ENCODE measurements at places on chromosomes 7 and 10.
A peak's percentile ranks its signal among the peaks of the same experiment; 100 is the strongest.

DNA sequence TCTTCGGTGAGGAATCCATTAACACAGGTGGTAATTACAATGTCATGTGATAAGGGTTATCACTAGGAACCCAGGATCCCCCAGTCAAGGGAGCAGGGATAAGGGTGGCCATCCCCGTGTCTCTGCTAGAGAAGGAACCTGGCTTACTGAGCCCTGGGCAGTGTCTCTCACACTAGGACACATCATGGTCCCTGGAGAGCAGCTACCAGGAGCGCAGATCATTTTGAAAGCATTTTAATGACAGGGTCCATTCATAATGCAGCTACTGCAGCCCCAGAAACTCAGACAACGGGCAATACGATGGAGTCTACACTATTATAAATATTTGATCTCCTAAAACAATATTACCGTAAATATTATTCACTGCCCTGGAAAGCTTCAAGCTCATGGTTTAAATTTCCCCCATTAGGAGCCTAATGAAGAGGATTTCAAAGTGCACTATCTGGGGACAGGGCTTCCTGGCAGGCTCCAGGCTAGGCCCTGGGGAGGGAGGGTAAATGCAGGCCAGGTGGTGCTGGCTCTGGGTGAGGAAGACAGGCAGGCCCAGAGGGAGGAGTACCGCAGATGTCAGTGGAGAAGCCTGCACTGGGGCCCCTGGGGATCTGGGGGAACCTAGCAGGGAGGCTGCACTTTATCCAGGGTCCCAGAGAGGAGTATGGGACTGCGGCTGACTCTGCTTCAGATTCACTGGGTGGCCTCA is 52.6 kb upstream of the LOXL4 start:
- no peak for DNase-seq

DNA sequence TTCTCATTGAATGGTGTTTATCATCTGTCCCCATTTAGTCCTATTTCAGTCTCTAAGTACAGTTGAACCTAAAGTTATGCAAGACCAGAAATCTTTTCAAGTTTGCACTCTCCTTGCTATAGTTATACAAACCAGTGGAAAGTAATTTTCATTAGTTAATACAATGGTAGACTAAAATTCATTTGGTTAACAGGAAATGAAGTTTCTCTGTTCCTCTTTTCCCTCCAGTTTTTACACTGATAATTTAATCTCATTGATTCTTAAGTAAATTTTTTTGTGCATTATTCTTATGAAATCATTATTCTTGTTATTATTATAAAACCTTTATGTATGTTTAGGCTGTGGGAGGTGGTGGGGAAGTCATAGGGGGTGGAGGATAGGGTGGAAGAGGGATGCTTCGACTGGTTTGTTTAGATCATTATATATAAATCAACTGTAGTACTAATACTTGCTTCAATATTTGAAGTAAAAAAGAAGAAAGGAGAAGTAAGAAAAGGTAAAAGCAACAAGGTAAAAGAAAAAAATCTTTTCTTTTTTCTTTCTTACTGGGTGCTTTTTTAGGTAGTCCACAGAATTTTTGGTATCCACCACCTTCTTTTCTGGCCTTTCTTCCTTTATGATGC is 104.1 kb downstream of the GPR85 start:
- DNase-seq = no peak

DNA sequence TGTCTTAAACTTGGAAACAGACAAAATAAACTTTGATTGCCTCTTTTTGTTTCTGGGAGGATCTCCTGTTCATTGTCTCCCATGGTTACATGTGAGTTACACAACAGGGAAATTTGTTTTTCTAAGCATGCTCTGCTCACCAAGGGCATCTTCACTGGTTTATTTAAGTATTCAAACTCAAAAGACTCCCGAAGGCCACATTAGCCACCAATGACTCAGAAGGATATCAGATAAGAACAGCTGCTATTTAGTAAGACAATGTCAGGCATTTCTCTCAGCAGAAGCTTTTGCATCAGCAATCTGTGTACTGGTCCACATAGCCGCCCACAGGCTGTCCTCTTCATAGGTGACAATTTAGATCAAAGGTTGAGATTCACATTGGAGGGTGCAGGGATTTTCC is 19.3 kb downstream of the OR6B1 start:
- peak; percentile 69 for DNase-seq

DNA sequence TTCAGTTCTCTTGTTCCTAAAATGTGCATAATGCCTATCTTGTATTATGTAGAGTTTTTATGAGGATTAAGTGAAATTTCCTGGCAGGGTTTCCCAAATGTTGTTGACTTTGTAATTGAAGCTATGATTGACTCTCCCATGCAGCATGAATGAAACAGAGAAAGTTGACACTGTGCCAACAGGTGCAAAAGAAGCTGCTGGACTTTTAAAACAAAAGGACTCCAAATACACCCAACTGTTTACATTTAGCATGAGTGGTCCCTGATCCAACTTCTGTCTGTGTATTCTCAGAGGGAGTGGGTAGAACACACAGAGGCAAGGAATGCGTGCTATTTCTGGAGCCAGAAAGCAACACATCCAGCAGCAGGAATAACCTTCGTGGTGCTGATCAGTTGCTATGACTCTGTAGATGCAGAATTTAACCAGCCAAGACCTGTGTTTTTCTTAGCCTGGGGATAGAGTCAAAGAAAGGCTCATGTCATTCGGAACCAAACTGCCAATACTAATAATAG is 14.4 kb upstream of the RBM20 start:
- DNase-seq = no peak

- no peak for DNase-seq
These were observed 56.4 kb downstream of the BBS9 start for GRCh38 chr7:33185786-33186185.

DNA sequence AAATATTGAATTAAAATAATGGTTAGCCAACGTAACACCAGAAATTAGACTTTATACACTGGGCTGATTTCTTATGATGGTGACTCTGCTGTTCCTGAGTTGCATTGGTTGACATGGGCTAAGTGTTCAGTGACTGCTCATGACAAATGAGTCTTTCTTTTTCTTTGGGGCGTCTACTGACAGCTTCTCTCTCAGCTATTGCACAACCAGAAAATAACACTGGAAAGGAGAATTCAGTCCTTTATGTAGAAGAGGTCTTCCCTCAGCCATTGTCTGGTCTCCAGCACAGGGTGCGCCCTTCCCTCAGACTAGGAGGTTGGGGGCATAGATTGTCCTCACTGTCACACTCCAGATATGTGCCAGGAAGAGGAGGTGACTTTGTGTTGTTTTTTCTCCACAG is 21.6 kb downstream of the PNLIP start:
- DNase-seq = no peak

GRCh38 chr7:136526408-136527105 is 341.9 kb upstream of the CHRM2 start:
- DNase-seq = no peak

GRCh38 chr7:109476409-109476808 is 906.7 kb downstream of the DNAJB9 start:
- no peak for DNase-seq

- no peak for DNase-seq
These were observed 487.4 kb downstream of the PLXDC2 start for GRCh38 chr10:20303453-20304152.

DNA sequence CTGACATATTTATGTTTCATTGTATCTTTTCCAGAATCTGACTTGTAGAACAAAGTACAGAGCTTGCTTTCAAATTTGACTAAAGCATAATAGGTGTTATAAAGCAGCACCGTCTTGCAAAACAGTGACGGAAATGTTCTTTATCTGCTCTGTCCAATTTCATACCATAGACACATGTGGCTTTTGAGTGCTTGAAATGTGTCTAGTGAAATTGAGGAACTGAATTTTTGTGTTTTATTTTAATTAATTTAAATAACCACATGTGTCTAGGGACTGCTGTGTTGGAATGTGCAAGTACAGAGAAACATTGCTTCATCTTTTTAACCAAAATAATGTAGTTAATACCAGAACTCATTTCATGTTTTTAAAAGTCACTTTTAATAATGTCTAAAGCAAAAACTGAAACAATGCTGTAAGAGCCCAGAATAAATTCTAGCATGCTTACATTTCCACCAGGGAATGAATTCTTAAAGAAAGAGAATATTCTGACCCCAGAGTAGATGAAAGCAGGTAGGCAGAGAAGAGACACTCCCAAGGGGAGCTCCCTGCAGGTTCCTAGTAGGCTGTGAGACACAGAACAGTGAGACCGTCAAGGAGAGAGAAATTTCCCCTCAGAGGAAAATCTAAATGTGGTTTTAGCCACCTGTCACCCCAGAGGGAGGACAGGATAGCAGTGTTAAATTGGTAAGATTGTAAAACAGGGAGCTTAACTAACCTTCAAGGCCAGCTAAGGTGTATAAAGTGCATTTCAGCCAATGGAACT is 175.3 kb upstream of the KMT2E start:
- no peak for DNase-seq

DNA sequence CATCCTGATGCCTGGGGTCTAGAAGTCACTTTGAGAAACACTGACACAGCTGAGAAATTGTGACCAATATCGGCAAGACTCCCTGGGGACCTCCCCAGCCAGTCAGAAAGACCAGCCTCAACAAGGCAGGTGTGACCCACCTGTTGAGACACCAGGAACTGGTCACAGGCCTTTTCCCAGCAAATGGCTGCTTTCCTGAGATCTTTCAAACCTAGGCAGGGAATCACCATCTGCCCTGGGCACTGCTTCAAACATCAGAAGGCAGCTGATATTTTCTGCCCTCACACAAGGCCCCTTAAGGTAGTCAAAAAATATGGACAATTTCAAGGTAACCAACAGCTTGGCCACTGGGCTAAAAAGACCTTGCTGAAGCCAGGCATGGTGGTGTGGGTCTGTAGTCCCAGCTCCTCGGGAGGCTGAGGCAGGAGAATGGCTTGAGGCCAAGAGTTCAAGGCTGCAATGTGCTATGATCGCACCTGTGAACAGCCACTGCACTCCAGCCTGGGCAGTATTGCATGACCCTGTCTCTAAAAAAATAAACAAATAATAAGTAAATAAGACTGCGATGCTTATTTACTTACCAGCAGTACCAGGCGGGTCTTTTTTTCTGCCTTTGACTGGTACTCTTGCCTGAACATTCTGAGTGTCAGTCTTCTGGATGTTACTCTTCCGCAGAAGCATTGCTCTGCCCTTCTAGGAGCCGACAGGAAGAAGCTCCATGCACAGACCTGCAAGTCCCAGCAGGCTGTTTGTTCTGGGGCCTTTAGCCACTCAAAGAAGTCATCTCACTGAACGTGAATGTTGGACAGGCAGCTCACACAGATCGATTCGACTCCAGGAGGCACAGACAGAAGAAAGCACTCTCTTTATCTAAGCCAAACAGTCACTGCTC is 59.7 kb downstream of the SORBS1 start:
- DNase-seq = no peak

GRCh38 chr10:88216976-88217375 is 353.6 kb downstream of the PTEN start:
- no peak for DNase-seq

DNA sequence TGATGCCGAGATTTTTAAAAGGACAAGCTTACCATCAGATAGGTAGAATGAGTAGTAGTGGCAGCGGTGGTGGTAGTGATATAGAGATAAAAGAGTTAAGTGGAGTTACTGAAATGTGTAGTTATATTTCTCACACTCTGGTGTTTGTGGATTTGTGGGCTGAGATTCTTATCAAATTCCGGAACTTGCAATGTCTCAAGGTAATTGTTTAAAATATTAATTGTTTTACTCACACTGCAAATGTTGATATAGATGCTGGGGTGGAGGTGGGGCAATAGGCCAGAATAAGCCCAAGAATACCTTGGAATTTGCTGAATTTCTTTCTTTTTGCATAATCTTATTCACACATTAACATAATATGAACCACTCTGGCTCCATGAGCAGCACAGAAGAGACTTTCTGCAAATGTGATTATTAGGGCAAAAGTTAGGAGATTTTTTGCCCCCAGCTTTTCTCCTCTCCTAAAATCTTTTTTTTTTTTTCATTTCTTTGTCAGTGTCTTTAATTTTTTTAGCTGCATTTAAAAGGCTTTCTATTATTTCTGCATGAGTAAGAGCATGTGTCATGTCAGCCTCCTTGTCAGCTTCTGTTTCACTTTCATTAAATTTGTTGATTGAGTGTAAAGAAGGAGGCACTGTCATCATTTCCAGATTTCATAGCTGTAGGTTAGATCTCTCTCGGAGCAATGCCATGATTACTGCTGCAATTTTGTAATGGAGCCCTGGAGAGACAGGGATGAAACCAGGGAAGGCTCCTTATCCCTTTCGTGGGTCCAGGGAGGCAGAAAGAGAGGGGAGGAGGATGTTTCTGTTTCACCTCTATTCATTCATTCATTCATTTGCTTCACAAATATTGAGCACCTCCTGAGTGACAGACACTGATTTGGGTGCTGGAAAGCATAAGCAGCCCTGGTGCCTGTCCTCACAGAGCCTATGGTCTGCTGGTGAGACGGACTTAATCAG is 13.1 kb upstream of the SGMS1 start:
- DNase-seq = no peak

DNA sequence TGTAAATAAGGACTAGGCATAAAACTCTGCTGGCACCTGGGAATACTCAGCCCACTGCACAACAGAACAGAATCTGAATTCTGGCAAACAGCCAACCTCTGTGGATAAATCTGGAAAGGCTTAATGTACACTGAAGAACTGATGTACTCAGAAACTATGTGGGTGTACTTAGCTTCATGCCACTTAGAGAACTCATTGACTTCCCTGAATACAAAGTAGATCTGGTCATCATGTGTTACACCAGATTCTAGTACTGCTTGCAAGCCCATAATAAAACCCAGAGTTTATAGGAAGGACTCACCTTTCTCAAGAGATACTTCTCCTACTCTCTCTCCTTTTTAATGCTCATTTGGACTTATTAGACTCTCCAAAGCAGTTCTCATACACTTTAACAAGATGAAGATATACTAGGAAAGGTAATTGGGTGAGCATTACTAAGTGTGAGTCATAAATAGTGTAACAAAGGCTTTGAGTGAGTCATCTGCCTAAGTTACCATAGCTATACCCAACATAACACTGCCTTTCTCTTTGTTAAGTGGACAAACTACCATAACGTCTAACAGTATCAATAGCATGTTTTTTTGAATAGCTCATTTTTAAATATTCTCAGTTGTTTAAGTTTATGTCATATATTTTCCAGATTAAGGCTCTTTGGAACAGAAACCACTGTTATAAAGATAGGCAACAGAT is 309.1 kb downstream of the MDFIC start:
- peak; percentile 91 for DNase-seq

DNA sequence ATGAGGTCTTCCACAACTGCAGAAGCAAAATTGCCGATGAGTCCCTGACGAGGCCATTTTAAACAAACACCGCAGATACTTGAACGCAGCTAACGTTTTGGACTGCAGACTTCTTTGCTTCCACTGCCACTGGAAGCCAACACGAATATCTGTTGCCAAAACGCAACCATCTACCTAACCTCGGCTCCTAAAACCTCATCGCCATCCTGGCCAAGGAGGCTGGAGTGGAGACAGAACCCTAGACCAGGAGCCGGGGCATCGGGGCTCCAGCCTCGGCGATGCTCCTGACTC is 493 bp downstream of the WDR91 start:
- DNase-seq = no peak

Measured in kidney epithelial cell (primary cell).